ENCODE measurements at places on chromosomes 6 and 20.

DNA sequence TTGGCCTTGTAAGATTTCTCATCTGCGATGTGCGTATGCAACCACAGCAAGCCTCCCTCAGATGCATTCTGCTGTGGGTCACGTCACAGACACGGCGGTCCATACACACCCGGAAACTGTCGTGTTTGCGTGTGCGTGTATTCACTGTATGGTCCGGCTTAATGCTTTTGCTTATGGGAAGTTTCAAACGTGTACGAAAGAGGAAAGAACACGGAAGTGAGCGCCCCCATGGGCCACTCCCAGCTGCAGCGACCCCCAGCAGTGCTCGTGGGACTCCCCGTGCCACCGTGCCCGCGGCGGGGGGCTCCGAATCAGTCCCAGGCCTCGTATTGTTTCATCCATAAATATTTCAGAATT is 10.2 kb downstream of the DLL1 start:
- DNase-seq: no peak

DNA sequence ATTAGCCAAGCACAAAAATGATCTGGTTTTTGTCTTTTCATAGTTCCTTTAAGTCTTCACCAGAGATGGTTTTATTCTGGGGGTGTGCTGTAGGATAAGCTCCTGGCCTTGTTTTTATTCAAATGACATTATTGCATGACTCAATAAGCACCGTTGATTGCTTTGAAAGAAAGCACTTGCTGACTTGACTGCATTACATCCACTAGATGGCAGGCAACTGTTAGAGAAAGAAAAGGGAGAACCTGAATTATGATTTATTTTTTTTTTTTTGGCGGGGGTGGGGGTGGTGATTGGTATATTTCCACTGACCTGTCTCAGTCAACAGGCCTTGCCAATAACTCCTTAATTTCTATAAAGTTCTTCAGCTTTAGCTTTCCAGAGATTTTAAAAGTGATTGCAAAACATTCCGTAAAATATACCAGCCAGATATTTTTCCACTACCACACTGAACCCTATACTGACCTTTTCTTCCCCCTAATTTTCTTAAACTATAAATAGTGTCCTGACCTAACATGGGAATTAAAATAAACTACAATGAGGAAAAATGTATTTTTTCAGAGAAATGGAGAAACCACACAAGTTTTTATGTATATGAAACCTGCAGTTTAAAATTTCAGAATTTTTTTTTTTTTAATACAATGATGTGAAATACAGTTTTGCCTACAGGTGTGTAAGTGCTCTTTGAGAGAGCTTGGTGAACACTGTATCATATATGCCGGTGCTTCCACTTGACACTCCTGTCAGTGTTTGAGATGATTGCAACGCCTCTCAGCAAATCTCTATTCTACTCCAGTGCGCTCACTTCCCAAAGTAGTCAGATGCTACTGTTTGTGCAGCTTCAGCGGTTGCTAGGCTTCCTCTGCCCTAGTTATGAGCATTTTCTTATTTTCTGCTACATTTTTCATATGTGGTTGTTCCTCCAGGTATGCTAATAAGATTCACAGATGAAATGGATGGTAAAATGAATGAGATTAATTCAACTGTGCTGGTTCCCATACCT is 274.3 kb downstream of the CD109 start:
- DNase-seq: peak; percentile 72

GRCh38 chr6:39839445-39839844 is 47.3 kb downstream of the DAAM2 start:
- no peak for DNase-seq

DNA sequence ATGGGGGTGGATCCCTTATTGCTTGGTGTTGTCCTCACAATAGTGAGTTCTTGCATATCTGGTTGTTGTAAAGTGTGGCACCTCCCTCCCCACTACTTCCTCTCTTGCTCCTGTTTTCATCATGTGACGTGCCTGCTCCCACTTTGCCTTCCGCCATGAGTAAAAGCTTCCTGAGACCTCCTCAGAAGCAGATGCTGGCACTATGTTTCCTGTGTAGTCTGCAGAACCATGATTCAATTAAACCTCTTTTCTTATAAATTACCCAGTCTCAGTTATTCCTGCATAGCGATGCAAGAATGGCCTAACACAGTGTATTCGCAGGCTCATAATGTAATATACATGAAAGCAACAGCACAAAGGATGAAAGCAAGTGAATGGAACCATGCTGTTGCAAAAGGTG is 28.4 kb upstream of the ANKRD60 start:
- DNase-seq: no peak

- DNase-seq: no peak
These were observed 56.4 kb downstream of the ZMYND8 start for GRCh38 chr20:47300071-47300470.

GRCh38 chr6:32883789-32884188 is 29.8 kb downstream of the PSMB9 start:
- no peak for DNase-seq

- peak; percentile 80 for DNase-seq
These were observed at the start of gene FBXO9 for GRCh38 chr6:53065266-53066076. TSS of gene FBXO9 (plus strand) at chr6:53065404. CDS start at chr6:53065790, 386 bp downstream.

DNA sequence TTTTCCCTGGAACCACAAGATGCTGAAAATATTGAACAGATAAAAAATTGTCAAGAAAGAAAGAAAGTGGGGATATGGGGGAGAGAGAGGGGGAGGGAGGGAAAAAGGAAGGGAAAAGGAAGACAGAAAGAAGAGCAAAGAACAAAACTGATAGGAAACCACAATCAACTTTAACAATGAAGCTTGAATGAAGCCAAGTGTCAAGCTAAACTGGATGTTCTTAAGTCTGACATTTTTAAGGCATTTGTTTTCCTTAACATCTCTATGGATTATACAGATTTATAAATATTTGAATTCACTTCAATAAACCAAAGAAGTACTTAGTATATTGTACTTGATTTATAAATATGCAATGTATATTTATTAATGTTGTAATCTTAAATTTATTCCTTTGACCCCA is 197.6 kb upstream of the SMLR1 start:
- no peak for DNase-seq

DNA sequence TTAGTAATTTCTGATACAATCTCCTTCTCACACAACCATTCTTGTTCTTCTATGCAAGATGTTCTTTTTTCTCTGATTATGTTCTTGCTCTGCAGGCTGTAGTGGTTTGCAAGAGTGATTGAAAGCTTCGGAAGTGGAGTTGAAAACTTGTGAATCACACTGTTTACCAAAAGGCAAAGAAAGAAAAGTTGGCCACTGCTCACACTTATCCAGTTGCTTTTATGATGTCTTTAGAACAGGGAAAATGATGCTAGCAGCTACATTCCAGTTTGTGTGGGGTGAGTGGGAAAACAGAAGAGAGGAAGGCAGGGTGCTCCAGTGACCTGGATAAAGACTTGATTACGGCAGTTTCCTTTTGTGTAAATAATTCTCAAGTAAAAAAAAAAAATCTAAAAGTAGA is 583.3 kb downstream of the TENT5A start:
- no peak for DNase-seq

- DNase-seq: no peak
These were observed 19.6 kb upstream of the EYA2 start for GRCh38 chr20:46875059-46875458.

DNA sequence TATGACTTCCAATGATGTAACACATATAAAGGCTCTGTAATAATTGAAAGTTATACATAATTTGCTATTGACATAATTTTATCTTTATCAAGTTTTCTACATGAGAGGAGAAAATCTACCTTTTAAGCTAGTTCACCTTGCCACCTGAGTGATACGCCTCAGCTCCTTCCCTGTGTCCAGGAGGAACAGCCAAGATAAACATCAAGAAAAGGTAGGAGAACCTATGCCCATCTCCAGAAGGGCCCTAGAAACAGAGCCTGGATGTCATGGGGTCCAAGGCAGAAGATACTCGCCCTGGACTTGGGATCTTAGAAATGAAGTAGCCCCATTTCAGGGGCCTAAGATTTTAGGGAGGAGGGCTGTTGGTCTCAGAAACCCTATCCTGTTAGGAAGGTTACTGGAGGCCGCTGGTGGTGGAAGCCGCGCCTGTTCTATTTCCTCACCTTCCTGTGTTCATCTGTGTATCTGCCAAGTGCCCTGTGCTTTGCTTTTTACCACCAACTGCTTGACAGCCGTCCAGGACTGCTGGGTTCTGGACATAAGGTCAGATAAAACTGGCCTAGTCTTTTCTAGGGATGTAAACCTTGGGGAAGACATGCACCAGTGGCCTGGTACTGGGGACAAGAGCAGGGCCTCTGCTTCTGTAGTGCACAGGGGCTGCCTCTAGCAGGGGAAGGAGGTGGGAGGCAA is 178.5 kb downstream of the ARID1B start:
- peak; percentile 35 for DNase-seq

GRCh38 chr6:30397697-30398096 is 52.7 kb downstream of the RPP21 start:
- peak; percentile 35 for DNase-seq

- peak; percentile 65 for DNase-seq
These were observed 296.8 kb downstream of the UTRN start for GRCh38 chr6:144581812-144582537.

DNA sequence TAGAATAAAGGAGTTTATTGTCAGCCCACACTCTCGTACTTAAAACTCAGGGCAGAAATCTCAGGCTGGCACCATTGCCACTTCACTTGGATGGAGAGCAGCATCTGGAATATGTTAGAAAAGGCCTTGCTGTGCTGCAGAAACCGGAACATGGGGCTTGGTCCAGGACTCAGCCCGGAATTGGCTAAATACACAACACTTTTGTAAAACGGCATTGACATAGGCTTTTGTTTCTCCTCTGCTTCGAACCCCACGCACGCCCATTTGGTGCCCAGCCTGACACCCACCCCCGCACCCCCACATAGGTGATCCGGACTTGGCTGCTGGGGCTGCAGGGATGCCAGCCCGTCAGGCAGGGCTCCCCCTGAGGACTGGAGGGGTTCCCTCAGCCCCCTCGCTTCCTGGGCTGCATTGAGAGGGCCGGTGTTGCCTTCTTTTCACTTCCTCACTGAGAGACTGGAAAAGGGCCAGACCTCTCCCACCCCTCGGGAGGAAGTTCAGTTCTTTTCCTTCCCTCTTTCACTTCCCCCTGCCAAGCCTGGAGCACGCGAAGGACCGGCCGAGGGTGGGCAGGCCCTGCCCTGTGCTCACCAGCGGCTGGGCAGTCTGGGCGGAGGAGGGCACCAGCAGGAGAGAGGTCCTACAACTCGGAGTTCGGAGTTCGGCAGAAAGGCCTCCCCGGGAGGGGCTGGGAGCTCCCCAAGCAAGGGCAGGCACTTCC is 17.9 kb upstream of the CST3 start:
- DNase-seq: peak; percentile 51

GRCh38 chr20:63147532-63147931 is 68.4 kb downstream of the YTHDF1 start:
- no peak for DNase-seq

- no peak for DNase-seq
These were observed 45.9 kb downstream of the CD164 start for GRCh38 chr6:109336221-109336961.

- no peak for DNase-seq
These were observed 118.8 kb upstream of the MAFB start for GRCh38 chr20:40807821-40808170.

DNA sequence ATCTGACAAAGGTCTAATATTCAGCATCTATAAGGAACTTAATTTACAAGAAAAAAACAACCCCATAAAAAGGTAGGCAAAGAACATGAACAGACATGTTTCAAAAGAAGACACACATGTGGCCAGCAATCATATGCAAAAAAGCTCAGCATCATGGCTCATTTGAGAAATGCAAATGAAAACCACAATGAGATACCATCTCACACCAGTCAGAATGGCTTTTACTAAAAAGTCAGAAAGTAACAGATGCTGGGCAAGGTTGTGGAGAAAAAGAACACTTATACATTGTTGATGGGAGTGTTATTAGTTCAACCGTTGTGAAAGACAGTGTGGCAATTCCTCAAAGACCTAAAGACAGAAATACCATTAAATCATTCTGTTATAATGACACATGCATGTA is 289.9 kb upstream of the MMS22L start:
- DNase-seq: no peak

GRCh38 chr20:9919271-9920014 is 80.6 kb upstream of the PAK5 start:
- DNase-seq: no peak

GRCh38 chr6:21800948-21801438 is 207.4 kb downstream of the SOX4 start:
- DNase-seq: no peak

- DNase-seq: no peak
These were observed 35.9 kb downstream of the MOXD1 start for GRCh38 chr6:132365281-132365907.

- no peak for DNase-seq
These were observed 92.2 kb downstream of the GRM4 start for GRCh38 chr6:34053721-34054120.

- DNase-seq: no peak
These were observed 147.9 kb downstream of the GMDS start for GRCh38 chr6:2097464-2097863.

DNA sequence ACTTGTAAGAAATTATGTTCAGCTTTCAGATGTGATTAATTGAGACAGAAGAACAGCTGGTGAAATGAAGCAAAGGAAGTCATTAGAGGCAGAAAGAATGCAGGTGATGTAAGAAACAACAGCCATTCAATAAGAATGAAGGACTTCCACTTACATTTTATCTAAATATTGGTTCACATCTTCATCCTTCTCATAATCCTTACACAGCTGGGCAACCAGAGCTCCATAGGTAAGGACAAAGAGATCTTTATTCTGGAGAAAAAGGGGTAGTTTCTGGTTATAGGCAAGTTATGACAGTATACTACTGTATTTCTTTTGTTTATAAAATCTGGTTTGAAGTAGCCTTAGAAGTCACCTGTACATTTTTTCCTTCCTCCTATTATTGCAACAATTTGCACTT is 2.3 kb downstream of the TRAPPC3L start:
- DNase-seq: no peak

DNA sequence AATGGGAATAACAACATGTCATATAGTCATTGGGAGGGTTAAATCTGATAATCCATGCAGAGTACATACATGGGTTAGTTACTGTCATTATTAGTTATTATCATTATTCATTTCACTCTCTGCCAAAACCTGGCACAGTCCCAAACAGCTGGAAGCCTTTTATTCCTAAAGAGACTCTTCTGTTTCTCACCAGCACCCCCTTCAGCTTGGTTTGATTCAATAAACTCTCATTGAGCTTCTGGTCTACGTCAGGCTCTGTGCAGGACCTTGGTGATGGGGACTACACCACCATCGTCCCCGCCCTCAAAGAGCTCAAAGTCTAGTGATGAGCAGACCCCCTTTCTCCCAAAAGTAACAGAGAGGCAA is 2.3 kb downstream of the KCNK15 start:
- peak; percentile 48 for DNase-seq

DNA sequence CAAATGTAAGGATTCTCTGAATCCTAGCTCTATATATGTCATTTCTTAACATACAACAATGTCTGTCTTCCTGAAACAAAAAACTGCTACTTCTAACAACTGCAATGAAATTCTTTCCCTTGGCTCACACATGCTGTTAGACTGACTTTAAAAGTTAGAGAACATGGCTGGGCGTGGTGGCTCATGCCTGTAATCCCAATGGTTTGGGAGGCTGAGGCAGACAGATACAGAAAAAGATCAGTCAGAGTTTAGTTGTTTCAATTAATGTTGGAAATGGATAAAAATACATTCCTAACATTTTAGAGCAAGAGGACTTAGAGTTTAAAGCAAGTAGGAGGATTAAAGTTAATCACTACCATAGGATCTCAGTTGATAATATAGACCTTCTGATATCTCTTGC is 28.7 kb upstream of the KIAA1586 start:
- DNase-seq: peak; percentile 12

GRCh38 chr6:9482030-9482738 is 932.7 kb downstream of the TFAP2A start:
- no peak for DNase-seq

Data from hematopoietic multipotent progenitor cell treated with erythropoietin and hydrocortisone succinate and interleukin-3 and kit ligand, for 4 days (in vitro differentiated cells).